Glutamatergic neuron (in vitro differentiated cells): ENCODE measurements at places on chromosomes 13 and 19. TPM values are rescaled to one million over a fixed set of nuclear protein-coding genes. Genes with fewer than 3 reads are reported as not detected.

GRCh38 chr19:54345938-54346386 lies 7.0 kb upstream of the LILRA4 start:
- peaks cover 7% of the 10 kb centered on the region for H3K27me3 ChIP-seq
- peaks cover 8% of the 10 kb centered on the region for H3K4me1 ChIP-seq
- peaks cover 9% of the 10 kb centered on the region for H3K36me3 ChIP-seq
- no peak for DNase-seq
- no peak overlapping the region for H3K4me3 ChIP-seq
- H3K27ac ChIP-seq = no peak overlapping the region

DNA sequence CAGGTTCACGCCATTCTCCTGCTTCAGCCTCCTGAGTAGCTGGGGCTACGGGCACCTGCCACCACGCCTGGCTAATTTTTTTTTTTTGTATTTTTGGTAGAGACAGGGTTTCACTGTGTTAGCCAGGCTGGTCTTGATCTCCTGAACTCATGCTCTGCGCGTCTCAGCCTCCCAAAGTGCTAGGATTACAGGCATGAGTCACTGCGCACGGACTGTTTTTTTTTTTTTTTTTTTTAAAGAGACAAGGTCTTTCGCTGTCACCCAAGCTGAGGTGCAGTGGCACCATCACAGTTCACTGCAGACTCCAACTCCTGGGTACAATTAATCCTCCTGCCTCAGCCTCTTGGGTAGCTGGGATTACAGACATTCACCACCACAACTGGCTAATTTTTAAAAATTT lies 8.2 kb upstream of the ADAMTS10 start:
- H3K4me1 ChIP-seq = no peaks in the 10 kb centered on the region
- no peak overlapping the region for H3K27ac ChIP-seq
- H3K36me3 ChIP-seq = no peaks in the 10 kb centered on the region
- no peak for DNase-seq

- peak overlapping the region; percentile 82 for H3K27ac ChIP-seq
- peak overlapping the region; percentile 43 for H3K4me3 ChIP-seq
- no peaks in the 10 kb centered on the region for H3K36me3 ChIP-seq
- peaks cover 11% of the 10 kb centered on the region for H3K4me1 ChIP-seq
- H3K27me3 ChIP-seq = peaks cover 5% of the 10 kb centered on the region
- peak; percentile 63 for DNase-seq
These were observed 57.8 kb downstream of the IER2 start for GRCh38 chr19:13207846-13208671.

DNA sequence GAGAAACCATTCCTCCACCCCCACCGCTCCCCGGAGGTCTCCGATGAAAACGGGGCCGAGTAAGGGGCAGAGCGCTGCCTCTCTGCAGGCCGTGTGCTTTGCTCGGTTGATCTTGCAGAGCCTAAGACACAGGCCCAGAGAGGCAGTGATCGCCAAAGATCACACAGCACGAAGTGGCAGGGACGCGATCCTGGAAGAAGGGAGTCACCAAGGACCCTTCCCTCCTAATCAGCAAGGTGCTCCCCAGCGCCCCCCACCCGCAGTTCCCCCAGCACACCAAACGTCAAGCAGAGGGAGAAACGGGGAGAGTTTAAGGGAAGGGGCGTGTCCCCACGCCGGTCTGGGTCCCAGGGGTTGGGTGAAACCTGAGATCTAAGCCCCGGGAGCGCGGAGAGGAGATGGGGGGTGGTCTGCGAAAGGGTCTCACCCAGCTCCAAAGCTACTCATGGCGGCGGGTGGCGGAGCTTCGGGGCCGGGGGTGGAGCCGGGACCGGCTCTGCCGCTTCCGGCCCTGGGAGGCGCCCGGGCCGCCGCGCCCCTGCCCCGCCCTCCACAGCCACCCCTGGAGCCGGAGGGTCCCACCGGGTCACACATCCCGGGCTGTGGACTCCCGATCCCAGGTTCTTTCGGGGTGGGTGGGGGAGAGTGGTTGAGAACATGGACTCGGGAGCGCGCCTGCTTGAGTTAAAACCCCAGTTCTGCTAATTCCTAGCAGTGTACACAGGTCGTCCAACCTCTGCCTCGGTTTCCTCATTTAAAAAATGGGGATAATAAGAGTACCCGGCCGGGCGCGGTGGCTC lies at the start of gene EML2:
EML2 (minus strand) TSS at position 468 of the 800 bp plus-strand sequence; CDS start at position 447, 21 bp downstream.
- DNase-seq = peak; percentile 60
- peak within 1 kb of the TSS; percentile 88 for H3K4me3 ChIP-seq
- peaks cover 8% of the 10 kb centered on the region for H3K36me3 ChIP-seq
- H3K27me3 ChIP-seq = peaks cover 6% of the 10 kb centered on the region
- H3K27ac ChIP-seq = no peak within 1 kb of the TSS
- H3K4me1 ChIP-seq = peaks cover 16% of the 10 kb centered on the region

- H3K4me1 ChIP-seq = peaks cover 10% of the 10 kb centered on the region
- H3K36me3 ChIP-seq = no peaks in the 10 kb centered on the region
- no peak overlapping the region for H3K27ac ChIP-seq
- DNase-seq = no peak
- H3K27me3 ChIP-seq = no peaks in the 10 kb centered on the region
These were observed 275.6 kb downstream of the DCLK1 start for GRCh38 chr13:35855531-35856019.

Gene NFILZ
- total RNA-seq = not detected

DNA sequence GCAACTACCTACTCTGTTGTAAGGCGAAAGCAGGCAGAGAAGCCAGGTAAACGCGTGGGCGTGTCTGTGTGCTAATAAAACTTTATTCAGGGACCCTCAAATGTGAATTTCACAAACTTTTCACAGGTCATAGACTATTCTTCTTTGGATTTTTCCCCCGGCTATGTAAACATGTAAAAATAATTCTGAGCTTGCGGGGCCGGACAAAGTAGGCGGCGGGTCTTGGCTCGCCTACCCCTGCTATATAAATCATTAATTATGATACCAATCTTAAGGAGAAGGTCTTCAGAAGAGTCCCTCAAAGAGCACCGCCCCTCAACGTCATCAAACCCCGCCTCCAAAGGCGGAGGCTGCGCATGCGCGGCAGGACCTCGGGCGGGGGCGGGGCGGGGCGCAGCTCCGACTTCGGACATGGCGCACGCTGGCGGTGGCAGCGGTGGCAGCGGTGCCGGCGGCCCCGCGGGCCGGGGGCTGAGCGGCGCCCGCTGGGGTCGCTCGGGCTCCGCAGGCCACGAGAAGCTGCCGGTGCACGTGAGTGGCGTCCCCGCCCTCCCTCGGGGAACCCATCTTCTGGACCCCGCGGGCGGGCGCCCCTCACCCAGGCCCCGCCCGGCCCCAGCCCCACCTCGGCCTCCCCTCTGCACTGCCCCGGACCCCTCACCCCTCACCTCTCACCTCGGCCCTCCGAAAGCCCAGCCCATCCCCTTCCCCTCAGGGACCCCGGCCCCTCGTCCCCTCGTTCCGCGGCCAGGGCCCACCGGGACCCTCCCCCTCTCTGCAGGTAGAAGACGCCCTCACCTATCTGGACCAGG lies at the start of gene SIN3B:
SIN3B (plus strand) TSS at position 389 of the 812 bp plus-strand sequence; CDS start at position 412, 23 bp downstream.
- H3K4me1 ChIP-seq = peaks cover 3% of the 10 kb centered on the region
- peaks cover 6% of the 10 kb centered on the region for H3K27me3 ChIP-seq
- H3K36me3 ChIP-seq = no peaks in the 10 kb centered on the region
- H3K4me3 ChIP-seq = peak within 1 kb of the TSS; percentile 81

DNA sequence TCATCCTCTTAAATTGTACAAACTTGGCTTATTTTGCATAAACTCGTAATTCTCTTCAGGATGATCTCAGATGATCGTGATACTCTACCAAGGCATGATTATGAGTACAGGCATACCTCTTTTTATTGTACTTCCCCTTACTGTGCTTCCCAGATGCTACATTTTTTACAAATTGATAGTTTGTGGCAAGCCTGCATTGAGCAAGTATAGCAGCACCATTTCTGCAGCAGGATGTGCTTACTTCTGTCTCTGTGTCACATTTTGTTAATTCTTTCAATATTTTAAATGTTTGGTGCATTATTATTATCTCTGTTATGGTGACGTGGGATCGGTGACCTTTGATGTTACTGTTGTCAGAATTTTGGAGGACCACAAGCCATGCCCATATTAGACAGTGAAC lies 752.3 kb downstream of the PCDH9 start:
- H3K4me1 ChIP-seq = no peaks in the 10 kb centered on the region
- DNase-seq = no peak
- no peak overlapping the region for H3K4me3 ChIP-seq
- H3K27ac ChIP-seq = no peak overlapping the region
- H3K36me3 ChIP-seq = peaks cover 7% of the 10 kb centered on the region
- no peaks in the 10 kb centered on the region for H3K27me3 ChIP-seq

DNA sequence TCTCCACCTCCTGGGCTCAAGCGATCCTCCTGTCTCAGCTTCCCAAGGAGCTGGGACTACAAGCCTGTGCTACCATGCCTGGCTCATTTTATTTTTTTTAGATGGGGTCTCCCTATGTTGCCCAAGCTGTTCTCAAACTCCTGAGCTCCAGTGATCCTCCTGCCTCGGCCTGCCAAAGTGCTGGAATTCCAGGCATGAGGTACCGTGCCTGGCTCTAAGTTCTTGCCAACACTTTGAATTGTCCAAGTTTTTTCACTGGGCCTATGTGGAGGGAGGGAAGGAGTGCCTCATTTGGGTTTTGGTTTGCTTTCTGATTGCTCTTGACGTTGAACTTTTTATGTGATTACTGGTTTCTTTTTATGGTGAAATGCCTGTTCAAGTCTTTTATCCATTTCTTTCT lies 4.4 kb upstream of the UNC13A start:
- H3K27me3 ChIP-seq = peaks cover 7% of the 10 kb centered on the region
- no peak overlapping the region for H3K27ac ChIP-seq
- DNase-seq = no peak
- no peaks in the 10 kb centered on the region for H3K36me3 ChIP-seq
- no peak overlapping the region for H3K4me3 ChIP-seq

Gene HPN
- total RNA-seq = 0.29 TPM

DNA sequence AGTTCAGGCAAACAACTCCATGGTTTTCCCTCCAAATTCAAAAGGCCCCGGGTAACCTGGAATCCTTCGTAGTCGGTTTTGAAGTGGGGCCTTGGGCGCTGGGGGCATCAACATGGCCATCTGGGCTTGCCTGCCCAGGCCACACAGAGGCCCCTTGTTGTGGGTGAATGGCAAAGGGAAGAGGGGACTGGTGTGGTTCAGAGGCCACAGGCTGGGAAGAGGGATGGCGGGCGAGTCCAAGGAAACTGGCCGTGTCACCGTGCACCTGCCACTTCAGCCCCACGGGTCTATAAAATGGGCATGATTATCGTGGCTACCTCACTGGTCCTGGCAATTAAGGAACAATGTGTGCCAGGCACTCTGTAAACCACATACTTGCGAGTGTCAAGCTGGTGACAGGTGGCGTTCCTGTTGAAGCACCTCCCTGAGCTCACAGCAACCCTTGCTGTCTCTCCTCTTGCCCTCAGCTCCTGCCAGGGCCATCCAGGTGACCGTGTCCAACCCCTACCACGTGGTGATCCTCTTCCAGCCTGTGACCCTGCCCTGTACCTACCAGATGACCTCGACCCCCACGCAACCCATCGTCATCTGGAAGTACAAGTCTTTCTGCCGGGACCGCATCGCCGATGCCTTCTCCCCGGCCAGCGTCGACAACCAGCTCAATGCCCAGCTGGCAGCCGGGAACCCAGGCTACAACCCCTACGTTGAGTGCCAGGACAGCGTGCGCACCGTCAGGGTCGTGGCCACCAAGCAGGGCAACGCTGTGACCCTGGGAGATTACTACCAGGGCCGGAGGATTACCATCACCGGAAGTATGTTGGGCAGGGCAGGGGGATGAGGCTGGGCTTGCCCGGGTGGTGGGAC lies 1.3 kb downstream of the LSR start:
- H3K4me3 ChIP-seq = peak overlapping the region; percentile 61
- H3K4me1 ChIP-seq = no peaks in the 10 kb centered on the region
- DNase-seq = no peak

Gene UQCRFS1
- total RNA-seq = 34.9 TPM
